ENCODE measurements at places on chromosomes 3 and 15. TPM values are rescaled to one million over a fixed set of nuclear protein-coding genes. Genes with fewer than 3 reads are reported as not detected.

The CCR5 gene
- 0.72 TPM for total RNA-seq

DNA sequence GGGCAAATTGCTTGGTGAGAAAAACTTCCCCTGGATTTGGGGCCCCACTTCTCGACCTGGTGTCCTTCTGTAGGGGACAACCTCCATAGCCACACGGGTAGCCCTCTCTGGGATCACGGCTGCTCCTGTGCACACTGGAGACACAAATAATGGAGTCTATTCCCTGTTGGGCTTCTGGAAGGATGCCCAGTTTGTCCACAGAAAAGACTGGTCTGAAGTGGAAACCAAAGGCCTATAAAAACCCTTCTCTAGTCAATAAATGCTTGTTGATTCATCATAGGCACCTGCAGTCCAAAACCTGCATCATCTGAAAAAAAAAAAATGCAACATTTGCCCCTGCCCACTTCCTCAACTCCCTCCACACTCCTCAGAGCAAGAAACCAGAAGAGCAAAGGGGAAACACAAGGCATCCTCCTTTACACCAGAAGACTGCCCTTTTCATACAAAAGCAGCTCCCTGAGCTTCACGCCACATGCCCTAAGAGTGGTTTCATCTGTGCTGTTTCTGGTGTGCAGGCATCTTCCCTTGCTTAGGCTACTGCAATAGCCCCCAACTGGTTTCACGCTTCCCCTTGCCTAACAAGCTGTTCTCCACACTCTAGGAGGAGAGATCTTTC lies 36.3 kb downstream of the SRGAP3 start:
- DNase-seq: no peak

DNA sequence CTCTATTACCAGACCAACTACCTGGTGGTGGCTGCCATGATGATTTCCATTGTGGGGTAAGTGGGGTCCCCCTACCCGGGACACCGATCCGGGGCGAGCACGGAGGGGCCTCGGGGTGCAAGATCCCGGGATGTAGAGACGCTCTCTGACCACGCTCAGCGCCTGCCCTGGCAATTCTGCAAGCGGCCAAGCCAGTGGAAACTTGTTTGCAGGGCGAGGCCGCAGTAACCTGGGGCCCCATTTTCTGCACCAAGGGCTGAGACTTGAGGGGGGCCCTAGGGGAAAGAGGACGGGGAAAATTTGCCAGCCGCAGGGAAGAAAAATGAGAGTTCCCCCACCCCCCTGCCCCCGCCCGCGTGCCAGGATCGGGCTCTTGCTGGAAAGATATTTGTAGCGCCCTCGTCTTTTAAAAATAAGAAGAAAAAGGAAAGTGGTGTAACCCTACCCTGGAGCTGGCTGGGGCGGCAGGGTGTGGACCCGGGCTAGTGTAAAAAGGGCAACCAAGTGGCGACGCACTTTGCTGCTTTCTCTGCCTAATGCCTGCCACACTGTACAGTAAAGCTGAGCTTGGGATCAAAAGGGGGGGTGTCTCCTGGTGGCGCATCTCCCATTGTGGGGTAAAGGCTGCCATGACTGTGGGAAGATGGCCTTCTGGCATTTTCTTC lies 563 bp downstream of the ARL6IP5 start:
- peak; percentile 56 for DNase-seq

GRCh38 chr3:113254171-113254947 lies 43.0 kb downstream of the BOC start:
- DNase-seq: no peak
